ENCODE measurements at places on chromosomes 6 and 20.

- DNase-seq, result no peak
Observed at GRCh38 chr6:47091886-47092668, 49.9 kb upstream of the ADGRF1 start.

- no peak for DNase-seq
Observed at GRCh38 chr20:2365666-2366065, 15.0 kb upstream of the TGM6 start.

DNA sequence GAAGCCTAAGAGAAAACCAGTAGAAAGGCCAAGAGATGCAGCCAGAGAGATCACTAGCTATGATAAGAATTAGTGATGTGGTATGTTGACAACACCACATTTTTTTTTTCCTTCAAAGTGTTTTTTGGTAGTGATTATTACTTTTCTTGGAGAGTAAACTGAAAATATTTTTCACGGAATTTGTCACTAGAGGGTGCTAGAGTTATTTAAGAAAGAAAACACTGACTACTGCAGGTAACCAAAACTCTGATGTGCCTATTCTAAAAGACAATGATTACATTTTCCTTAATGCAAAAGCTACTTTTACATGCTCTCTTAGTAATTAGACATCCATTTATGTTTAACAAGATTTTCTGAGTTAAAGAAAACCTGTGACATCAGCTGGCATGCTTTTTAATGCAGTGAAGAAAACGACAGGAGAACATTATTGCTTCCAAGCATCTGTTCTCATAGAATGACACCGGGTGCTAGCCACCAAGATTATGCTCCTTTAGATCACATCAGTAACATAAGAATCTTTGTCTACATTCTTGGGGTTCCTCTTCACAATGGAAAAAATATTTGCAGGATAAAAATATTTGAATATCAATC, 28.8 kb downstream of the RWDD2A start:
- DNase-seq, result no peak

GRCh38 chr6:76633259-76633658, 560.8 kb upstream of the IMPG1 start:
- DNase-seq, result no peak

- no peak for DNase-seq
Observed at GRCh38 chr6:169172456-169172855, 81.2 kb downstream of the THBS2 start.

- DNase-seq, result no peak
Observed at GRCh38 chr6:105676857-105677256, 274.0 kb upstream of the PREP start.

- peak; percentile 72 for DNase-seq
Observed at GRCh38 chr20:327186-328026, 2.1 kb downstream of the SOX12 start.

- DNase-seq, result no peak
Observed at GRCh38 chr6:111129013-111129412, 41.7 kb downstream of the SLC16A10 start.

DNA sequence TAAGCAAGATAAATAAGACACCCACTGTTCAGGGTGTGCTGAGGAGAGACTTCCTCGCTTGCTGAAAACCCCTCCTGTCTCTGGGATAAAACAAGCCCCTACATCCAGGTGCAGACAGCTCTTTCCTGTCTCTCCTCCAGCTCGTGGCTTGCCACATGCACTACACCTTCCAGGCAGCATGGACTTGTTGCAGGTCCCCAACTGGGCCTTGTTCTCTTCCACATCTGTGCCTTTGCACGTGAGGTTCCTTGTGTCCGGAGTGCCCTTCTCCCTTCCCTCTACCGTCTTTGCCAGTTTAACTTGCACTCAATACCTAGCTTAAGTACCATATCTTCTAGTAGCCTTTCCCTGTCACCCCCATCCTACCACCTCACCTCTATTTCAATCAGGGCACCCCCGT, 397.6 kb downstream of the RNGTT start:
- no peak for DNase-seq

DNA sequence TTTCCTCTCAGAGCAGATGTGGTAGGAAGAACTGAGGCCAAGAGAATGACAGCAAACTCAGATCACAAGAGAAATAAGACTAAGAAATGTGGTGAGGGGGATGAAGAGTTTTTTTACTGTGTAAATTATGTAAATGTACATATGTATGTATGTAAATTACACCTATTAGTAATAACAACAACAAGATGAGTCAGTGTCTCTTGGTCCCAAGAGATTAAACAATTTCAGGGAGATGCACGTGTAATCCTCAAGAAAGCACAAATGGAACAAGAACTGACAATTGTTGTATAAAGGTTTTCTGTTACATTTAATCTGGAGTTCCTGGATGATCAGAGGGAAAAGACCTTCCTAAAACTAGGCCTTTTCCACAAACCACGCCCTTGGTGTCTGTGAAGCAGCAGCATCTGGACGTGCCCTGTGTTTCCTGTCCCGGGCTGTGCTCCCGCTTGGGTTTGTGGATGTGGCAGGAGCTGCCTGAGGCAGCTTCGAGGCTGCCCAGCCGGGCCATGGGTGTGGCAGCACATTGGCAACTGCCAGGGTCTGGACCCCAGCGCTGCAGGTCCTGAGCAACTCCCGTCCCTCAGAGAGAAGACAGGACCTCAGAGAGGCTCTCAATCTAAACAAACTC, 994 bp downstream of the CLDN20 start:
- no peak for DNase-seq

GRCh38 chr6:105091140-105091829, 88.5 kb downstream of the POPDC3 start:
- DNase-seq, result no peak

GRCh38 chr20:44501448-44501847, 20.4 kb downstream of the SERINC3 start:
- no peak for DNase-seq

GRCh38 chr6:168462289-168462853, 21.4 kb downstream of the SMOC2 start:
- no peak for DNase-seq

DNA sequence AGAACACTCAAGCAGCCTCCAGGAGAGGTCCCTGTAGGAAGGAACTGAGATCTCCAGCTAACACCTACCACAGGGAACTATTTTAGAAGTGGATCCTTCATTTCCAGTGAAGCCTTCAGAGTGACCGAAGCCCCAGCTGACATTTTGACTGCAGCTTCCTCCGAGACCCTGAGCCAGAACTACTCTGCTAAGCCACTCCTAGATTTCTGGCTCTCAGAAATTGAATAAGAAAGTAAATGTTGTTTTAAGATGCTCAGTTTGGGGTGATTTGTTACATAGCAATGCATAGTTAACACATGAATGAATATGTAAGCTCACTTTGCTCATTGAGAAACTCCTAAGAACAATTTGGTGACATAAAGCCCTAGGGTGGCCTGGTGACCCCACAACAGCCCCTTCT, 5.5 kb downstream of the TULP1 start:
- no peak for DNase-seq

- DNase-seq, result no peak
Observed at GRCh38 chr20:57414867-57415592, 23.8 kb downstream of the RBM38 start.

- peak; percentile 52 for DNase-seq
Observed at GRCh38 chr6:35522660-35523658, 10.3 kb upstream of the TULP1 start.

- no peak for DNase-seq
Observed at GRCh38 chr6:6631053-6631452, 42.5 kb downstream of the LY86 start.

DNA sequence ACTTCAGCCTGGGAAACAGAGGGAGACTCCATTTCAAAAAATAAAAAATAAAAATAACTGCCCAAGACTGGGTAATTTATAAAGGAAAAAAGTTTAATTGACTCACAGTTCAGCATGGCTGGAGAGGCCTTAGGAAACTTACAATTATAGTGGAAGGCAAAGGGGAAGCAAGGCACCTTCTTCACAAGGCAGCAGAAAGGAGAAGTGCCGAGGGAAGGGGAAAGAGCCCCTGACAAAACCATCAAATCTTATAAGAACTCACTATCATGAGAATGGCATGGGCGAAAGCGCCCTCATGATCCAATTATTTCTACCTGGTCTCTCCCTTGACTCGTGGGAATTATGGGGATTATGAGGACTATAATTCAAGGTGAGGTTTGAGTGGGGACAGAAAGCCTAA, 95.5 kb upstream of the LGSN start:
- DNase-seq, result no peak

- DNase-seq, result no peak
Observed at GRCh38 chr6:155755452-155755851, 299.8 kb upstream of the NOX3 start.

DNA sequence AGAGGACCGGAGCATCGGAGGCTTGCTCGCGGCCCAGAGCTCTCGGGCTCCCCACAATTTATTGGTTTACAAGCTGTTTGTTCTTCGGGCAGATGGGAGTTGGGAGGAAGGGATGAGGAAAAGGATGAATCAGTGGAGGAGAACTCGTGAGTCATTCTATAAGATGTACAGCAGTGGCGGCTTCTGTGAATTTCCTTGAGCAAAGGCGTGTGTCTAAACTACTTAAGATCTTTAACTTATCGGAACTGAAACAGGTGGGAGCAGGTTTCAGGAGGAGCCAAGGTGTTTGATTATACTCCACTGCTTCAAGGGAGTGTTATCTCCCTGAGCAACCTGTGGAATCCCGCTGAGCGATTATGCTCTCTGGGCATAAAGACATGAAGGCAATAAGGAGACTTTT, 50.5 kb upstream of the IBTK start:
- no peak for DNase-seq

DNA sequence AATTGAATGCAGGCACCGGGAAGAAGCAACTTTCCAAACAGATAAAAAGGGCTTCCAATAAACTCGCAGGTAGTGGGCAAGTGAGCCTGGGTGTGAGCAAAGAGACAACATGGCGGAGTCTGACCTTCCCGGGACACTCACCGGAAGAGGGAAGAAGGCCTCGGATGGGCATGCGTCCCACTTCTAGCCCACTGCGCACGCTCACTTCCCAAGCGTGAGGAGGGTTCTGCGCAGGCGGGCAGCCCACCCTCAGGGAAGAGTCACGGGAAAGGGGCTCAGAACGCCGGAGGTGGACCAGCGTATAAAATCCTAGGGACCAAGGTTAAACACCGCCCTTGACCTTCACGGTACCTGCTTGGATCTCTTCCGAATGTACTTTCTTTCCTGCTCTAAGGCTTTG, 95.5 kb upstream of the AFDN start:
- no peak for DNase-seq

DNA sequence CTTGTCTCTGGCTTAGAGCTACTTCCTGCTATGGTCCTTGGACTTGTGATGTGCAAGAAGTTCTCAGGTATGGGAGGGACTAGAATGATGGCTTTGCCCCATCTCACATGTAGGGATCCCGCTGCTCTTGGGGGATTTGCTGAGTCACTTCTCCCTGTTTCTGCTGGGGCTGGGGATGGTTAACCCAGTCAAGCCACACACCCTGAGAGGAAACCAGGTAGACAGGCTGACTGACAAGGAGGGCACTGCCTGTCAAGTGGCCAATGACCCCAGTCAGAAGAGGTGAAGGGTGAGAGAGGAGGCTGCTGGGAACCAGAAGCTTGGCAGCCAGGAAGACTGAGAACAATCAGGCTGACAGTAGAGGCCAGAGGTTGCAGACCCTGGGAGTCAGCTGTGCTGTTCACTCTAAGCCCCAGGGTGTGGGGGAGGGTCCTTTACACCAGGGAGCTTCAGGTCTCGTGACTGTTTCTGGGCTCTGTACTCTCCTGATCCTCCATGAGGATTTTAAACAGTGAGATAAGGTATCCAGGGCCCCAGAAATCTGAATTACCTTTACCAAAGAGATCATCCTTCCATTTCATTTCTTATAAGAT, 34.6 kb downstream of the HLA-F start:
- no peak for DNase-seq

DNA sequence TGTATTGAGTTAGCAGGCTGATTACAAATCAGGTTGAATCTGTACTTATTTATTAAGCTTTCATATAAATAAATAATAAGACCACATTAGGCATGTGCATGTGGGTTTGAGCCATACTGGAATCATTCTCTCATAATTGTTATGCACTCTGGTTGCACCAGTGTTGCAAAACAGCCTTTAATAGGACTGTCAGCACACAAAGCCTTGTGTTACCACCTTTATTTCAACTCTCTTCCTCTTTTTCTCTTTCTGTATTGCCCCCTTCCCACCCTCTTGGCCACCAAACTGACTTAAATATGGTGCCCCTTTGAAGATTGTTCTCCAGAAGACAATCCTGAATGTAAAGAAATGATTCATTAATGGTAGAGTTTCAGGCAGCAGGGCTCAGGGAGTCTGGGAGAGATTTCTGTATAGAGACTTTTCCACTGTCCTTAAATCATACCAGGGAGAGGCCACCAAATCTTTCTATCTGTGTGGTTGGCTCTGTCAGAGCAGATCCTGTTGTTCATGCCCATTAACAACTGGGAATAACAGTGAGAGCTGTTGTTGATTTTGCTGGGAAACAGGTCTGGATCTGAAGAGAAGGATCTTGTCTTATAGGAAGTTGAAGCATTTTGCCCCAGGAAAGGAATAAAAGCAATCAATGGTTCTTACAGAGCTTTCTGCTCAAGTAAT, 131.6 kb upstream of the SOX4 start:
- DNase-seq, result no peak

DNA sequence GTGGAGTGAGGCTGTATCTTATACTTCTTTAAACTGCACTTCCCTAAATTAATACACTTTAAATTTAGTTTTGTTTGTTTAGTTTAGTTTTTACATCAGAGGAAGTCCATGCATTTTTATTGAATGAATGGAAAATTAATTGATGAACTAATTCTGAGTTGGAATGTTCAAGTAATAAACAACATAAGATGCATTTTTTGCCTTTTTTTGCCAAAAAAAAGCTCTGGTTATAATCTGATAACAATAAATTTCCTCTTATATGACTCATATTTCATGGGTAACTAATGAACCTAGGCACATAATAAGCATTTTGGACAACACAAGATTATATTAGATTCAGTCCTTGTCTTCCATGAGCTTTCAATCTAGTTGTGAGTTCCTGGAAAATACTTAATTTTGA, 323.1 kb downstream of the CENPW start:
- no peak for DNase-seq

GRCh38 chr6:90253631-90254030, 43.0 kb downstream of the BACH2 start:
- DNase-seq, result no peak

- DNase-seq, result no peak
Observed at GRCh38 chr6:136523196-136523595, 27.0 kb downstream of the MAP7 start.

GRCh38 chr20:19268426-19268825, 56.0 kb downstream of the SLC24A3 start:
- no peak for DNase-seq

GRCh38 chr6:31114541-31114878, at the start of gene PSORS1C1:
Gene PSORS1C1 (plus strand): TSS chr6:31114800. CDS start chr6:31129633, 14,833 bp downstream.
- no peak for DNase-seq

- no peak for DNase-seq
Observed at GRCh38 chr6:128069188-128069587, 168.3 kb upstream of the THEMIS start.

DNA sequence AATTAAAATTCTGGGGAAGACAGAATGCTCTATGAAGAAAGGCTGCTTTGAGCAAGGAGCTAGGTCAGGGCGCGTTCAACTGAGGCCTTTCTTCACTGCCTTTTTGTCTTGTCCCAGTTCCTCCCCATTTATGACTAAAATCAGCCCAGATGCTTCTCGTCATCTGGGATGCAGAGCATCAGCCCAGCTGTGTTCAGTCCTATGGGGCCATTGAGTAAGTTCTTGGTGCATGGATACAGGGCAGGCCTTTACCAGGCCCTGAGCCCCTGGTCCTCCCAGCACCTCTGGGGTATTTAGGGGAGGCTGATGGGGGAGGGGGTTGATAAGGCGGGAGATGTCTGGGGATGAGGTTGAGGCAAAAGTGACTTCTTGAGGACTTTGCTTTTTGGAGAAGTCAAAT, 55.7 kb downstream of the PTPN1 start:
- no peak for DNase-seq

GRCh38 chr6:82906489-82906888, 159.2 kb downstream of the UBE3D start:
- DNase-seq, result no peak
